Activated T-helper 2 cell treated with anti-CD3 and anti-CD28 coated beads, Interferon-gamma antibody, Interleukin-2, Interleukin-4, amounts not matched to agents 10 μg/mL and 5 μg/mL and 100 μg/mL, durations not matched to agents 14 hours and 24 hours and 36 hours (primary cell): ENCODE measurements at places on chromosomes 16 and 17. TPM values are rescaled to one million over a fixed set of nuclear protein-coding genes. Genes with fewer than 3 reads are reported as not detected.

Gene FOXL1
- total RNA-seq, result 0.05 and 0.23 TPM in 2 replicates

Gene ARL5C
- 0.07 TPM in 1 of 2 replicates, not detected in the other for total RNA-seq

Gene CCL8
- not detected in 2 replicates for total RNA-seq

Gene MAP2K4
- 32.5 and 32.6 TPM in 2 replicates for total RNA-seq

Gene PABPN1L
- not detected in 2 replicates for total RNA-seq

Gene SLC38A8
- total RNA-seq, result 0.28 TPM in 1 of 2 replicates, not detected in the other

Gene DHRS13
- total RNA-seq, result 30.6 and 32.9 TPM in 2 replicates

Gene PITPNM3
- total RNA-seq, result 0.52 and 1.1 TPM in 2 replicates

Gene RNF222
- total RNA-seq, result not detected in 2 replicates

Gene GNAO1
- total RNA-seq, result 0.57 and 0.83 TPM in 2 replicates

Gene MT4
- total RNA-seq, result not detected in 2 replicates
